ENCODE measurements at places on chromosomes 3 and 15.
A peak's percentile ranks its signal among the peaks of the same experiment; 100 is the strongest.

DNA sequence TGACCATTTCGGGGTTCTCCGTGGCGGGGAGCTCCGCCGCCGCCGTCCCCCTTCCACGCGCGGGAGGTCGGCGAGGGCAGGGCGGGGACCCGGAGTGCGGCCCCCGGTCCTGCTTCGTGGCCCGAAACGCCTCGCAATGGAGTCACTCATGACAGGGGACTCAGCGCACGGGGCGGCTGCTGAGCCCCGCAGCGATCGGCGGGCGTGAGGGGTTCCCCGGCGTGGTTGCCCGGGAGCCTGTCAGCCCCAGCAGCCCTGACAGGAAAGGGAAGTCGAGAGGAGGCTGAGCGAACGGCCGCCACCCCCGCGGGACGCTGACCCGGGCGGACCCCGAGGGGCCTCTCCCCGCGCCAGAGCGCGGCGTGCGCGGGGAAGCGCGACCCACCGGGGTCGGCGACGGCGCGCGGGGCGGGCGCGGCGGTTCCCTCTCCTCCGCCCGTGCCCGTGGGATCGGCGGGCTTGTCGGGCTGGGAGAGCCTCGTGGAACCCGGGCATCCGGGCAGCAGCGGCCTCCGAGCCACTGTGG, 564 bp upstream of the PIGZ start:
- no peak for DNase-seq

DNA sequence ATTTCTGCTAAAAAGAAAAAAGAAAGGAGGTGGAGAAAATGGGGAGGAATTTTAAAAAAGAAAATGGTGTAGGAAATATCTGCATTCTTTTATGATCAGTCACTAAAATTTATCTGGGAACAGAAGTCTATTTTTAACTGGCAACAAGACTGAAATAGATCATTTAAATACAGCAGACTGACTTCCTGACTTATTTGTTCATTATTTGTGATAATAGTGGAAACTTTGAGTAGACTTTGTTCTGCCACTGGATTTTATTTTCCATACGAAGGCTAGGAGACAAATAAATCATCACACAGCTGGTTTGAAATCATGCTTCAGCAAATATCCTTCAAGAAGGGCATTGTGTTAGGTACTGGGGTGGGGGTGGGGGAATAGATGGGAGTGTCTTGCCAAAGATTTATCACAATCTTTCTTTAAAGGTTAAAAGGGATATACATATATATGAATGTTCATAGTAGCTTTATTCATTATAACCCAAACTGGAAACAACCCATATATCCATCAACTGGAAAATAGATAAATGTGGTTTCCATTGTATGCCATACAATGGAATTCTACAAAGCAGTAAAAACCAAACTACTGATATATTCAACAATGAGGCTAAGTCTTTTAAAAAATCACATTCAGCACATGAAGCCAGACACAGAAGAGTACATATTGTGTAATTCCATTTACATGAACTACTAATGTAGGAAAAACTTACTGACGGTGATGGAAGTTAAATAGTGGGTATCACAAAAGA, 4.7 kb upstream of the CLASP2 start:
- peak; percentile 53 for DNase-seq

- DNase-seq, result peak; percentile 83
Measured at GRCh38 chr15:48149858-48150257, 28.2 kb downstream of the MYEF2 start.

GRCh38 chr15:69119683-69120395, 40.6 kb upstream of the GLCE start:
- DNase-seq, result no peak

DNA sequence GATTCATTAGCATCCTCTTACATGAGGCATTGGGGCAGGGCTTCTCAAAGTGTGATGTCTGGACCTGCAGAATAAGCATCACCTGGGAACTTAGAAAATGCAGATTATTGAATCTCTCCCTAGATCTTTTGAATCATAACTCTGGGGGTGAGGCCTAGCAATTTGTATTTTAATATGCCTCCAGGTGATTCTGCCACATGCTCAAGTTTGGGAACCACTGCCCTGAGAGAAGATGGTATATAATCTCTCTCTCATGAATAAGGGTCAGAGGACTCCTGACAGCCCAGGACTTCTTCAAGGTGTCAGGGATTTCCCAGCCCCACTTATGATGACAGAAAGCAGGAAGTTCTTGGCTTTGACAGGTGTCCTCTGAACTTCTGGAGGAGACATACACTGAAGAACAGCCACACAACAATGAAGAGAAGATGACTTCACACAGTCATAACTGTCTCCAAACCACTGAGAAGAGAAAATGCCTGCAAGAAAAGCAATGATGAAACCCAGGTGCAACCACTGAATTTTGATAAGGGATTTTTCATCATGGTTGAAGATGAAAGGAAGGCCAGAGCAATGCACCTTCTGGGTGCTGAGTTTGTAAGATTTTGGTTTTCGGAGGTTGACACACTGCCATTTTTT, 211.9 kb upstream of the MRPL3 start:
- no peak for DNase-seq

GRCh38 chr3:98545940-98546339, 14.2 kb downstream of the GPR15 start:
- DNase-seq, result no peak

DNA sequence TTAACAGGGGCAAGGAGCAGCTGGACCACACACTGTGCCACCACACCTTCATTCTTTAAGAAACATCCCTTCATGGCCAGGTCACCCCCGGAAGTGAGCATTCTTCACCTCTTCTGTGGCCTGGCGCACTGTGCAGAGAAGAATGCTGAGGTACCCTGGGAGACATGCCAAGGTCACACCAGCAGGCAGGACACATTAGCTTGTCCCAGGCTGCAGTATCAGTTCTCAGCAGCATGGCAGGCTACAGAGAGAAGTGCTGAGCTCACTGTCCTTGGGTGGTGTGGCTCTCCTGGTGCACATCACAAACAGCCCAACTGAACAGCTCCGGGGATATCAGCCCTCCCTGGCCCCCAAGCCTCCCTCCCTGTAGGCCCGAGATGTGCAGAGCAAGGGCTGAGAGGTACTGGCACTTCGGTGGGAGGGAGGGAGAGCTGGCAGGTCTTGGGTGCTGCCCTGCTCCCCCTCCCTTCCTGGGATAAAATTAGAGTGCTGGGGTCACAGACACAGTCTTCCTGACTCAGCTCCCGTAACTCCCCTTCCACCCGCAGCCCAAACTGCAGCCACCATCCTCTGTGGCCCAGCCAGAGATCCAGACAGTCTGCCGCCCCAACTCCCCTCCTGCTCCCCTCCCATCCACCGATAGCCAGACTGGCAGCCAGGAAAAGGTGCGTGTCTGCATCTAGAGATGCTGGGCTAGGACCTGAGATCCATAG, 13.4 kb downstream of the SEMA7A start:
- DNase-seq, result no peak
